Hippocampal formation (tissue), 2 donors: ENCODE measurements at places on chromosomes 11 and 22.
A peak's percentile ranks its signal among the peaks of the same experiment; 100 is the strongest.

DNA sequence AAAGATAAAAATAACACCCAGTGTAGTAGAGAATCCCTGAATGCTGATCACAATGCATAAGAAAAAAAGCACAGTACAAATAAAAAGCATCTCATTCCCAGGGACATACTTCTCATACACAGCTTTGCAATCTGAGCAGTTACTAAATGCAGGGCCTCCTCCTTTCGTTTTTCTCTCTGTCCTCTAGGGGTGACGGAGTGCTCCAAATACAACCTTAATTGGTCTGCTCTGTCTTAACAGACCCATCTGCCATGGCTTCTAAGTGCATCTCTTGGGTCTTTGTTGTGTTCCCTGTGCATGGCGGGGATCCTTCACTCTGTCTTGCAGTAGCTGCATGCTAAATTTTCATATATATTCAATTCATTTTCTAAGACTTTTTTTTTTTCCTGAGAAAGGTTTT, 1114.2 kb upstream of the RAG2 start:
- DNase-seq, result no peak

- DNase-seq, result no peak
These were observed 146.5 kb downstream of the GRIK4 start for GRCh38 chr11:120658071-120658423.

- no peak for DNase-seq
These were observed 2.1 kb downstream of the SSTR3 start for GRCh38 chr22:37210041-37210803.

- DNase-seq, result peak; percentile 19
These were observed at the start of gene PRR5 for GRCh38 chr22:44701824-44702478. TSS of gene PRR5 (plus strand) at chr22:44702204. CDS start at chr22:44702475, 271 bp downstream.
